ENCODE measurements at places on chromosomes 4 and X. TPM values are rescaled to one million over a fixed set of nuclear protein-coding genes. Genes with fewer than 3 reads are reported as not detected.
A peak's percentile ranks its signal among the peaks of the same experiment; 100 is the strongest.

- DNase-seq = no peak
- H3K4me1 ChIP-seq = no peaks in the 10 kb centered on the region
- no peaks in the 10 kb centered on the region for H3K36me3 ChIP-seq
- H3K27me3 ChIP-seq = no peaks in the 10 kb centered on the region
- H3K27ac ChIP-seq = no peak overlapping the region
Observed at GRCh38 chr4:174999407-174999806, 81.2 kb downstream of the ADAM29 start.

GRCh38 chrX:109614951-109615350 lies 10.0 kb downstream of the KCNE5 start:
- H3K36me3 ChIP-seq = no peaks in the 10 kb centered on the region
- no peaks in the 10 kb centered on the region for H3K4me1 ChIP-seq
- no peak for DNase-seq
- H3K27ac ChIP-seq = no peak overlapping the region
- H3K27me3 ChIP-seq = no peaks in the 10 kb centered on the region

DNA sequence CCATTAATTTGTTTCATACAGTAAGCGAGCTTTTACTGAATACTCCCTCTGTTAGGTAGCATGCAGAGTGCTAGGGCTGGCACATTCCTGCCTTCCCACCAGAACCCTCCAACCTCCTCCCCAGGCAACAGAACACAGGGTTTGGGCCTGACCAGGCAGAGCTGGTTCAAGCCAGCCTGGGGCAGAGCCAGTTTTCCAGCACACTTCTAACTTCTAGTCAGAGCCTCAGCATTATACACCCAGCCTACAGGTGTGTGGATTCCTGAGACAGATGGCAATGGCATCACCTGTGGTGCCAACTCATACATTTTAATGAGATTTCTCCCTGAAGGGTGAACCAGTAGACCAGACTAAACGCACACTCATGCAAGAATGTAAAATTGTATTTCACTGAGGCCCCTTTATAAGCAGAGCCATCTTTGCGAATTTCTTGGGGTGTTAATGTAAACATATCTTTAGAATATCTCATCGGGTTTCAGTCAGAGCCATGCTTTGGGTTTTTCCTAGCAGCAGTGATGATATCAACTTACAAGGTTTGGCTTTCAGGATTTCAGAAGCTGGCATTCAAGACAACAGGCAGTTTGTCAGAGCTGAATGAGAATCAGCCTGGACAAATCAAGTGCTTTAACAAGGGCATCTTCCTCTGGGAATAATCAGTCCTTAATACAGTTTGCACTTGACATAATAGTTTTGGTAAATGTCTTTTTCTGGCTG lies 92.0 kb downstream of the GATB start:
- no peak for DNase-seq
- no peak overlapping the region for H3K4me3 ChIP-seq
- no peaks in the 10 kb centered on the region for H3K27me3 ChIP-seq
- no peaks in the 10 kb centered on the region for H3K36me3 ChIP-seq
- peaks cover 3% of the 10 kb centered on the region for H3K4me1 ChIP-seq
- no peak overlapping the region for H3K27ac ChIP-seq

DNA sequence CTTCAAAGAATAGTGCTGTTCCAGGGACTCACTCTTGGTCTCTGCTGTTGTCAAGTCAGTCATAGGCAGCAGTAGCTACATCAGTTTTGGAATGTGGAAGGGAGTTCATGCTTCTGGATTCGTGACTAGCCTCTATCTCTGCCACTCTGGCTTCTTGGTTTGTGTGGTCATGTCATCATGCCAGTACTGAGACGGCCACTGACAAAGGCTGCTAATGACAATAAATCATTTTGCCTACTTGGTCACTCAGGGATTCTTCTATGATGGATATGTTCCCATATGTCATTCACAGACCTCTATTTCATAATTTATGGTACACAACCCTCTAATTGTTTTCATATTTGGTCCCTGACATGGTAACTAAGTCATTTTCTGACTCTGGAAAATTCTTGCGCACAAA lies 450.8 kb upstream of the BOD1L1 start:
- no peaks in the 10 kb centered on the region for H3K36me3 ChIP-seq
- H3K4me1 ChIP-seq = no peaks in the 10 kb centered on the region
- no peaks in the 10 kb centered on the region for H3K27me3 ChIP-seq
- no peak overlapping the region for H3K27ac ChIP-seq
- DNase-seq = no peak

- no peak overlapping the region for H3K27ac ChIP-seq
- no peaks in the 10 kb centered on the region for H3K27me3 ChIP-seq
- H3K4me1 ChIP-seq = no peaks in the 10 kb centered on the region
- H3K4me3 ChIP-seq = no peak overlapping the region
Observed at GRCh38 chr4:66556651-66557278, 886.5 kb upstream of the EPHA5 start.

DNA sequence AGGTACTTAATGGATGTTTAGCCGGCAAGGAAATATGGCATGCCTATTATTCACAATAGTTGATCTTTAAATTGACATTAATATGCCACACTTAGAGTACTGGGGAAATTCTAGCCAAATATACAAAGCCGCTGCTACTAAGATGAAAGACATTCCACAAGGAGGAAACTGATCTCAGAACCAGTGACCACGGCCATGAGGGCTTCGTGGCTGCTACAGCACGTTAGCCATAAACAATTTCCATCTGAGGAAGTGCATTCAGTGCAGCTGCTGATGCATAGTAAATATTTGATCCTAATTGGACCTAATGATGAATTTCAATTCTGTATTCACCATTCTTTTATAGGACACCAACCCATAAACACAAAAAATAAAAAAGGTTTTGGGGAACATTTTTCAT lies 59.1 kb downstream of the SORBS2 start:
- H3K27me3 ChIP-seq = no peaks in the 10 kb centered on the region
- H3K36me3 ChIP-seq = no peaks in the 10 kb centered on the region
- no peak for DNase-seq
- no peak overlapping the region for H3K4me3 ChIP-seq
- H3K4me1 ChIP-seq = peaks cover 19% of the 10 kb centered on the region
- H3K27ac ChIP-seq = no peak overlapping the region

DNA sequence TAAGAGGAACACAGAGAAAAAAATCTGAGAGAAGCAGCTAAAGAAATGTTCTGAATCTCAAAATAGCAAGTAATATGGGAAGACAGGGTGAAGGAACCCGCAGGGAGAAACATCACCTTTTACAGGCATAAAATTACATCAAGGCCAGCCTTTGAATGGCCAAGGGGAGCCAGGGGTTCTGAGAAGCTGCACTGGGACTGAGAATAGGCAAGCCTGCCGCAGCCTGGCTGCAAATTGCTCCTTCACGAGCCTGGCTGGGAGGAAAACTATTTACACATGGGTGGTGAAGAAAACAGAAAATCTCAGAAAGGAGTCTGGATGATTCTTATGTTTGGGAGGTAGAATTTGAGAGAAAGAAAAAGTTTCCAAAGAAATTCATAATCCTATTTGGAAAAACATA lies 74.5 kb upstream of the QRFPR start:
- H3K36me3 ChIP-seq = no peaks in the 10 kb centered on the region
- H3K27ac ChIP-seq = no peak overlapping the region
- no peaks in the 10 kb centered on the region for H3K27me3 ChIP-seq
- H3K4me3 ChIP-seq = no peak overlapping the region

- DNase-seq = no peak
- H3K27ac ChIP-seq = no peak overlapping the region
- no peak overlapping the region for H3K4me3 ChIP-seq
- no peaks in the 10 kb centered on the region for H3K27me3 ChIP-seq
- no peaks in the 10 kb centered on the region for H3K4me1 ChIP-seq
Observed at GRCh38 chrX:1511829-1512228, 25.2 kb downstream of the P2RY8 start.

GRCh38 chr4:57548856-57549255 lies 438.7 kb upstream of the IGFBP7 start:
- H3K4me1 ChIP-seq = no peaks in the 10 kb centered on the region
- DNase-seq = no peak

DNA sequence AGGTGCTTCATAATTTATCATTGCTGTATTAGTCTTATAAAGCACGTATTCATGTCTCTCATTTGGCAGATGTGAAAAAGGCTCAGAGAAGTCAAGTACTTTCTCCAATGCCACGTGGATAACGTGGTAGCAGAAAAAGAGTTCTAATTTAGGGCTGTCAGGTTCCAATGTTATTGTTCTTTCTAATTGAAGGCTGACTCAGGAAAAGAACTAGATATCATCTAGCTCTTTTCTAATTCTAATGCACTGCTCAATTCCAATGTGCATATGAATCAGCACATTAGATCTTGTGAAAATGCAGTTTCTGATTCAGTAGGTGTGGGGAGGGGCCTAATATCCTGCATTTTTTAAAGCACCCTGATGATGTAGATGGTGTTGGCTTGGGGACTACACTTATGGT lies 22.8 kb downstream of the AGA start:
- no peak for DNase-seq
- no peak overlapping the region for H3K4me3 ChIP-seq
- no peaks in the 10 kb centered on the region for H3K27me3 ChIP-seq
- H3K27ac ChIP-seq = no peak overlapping the region

DNA sequence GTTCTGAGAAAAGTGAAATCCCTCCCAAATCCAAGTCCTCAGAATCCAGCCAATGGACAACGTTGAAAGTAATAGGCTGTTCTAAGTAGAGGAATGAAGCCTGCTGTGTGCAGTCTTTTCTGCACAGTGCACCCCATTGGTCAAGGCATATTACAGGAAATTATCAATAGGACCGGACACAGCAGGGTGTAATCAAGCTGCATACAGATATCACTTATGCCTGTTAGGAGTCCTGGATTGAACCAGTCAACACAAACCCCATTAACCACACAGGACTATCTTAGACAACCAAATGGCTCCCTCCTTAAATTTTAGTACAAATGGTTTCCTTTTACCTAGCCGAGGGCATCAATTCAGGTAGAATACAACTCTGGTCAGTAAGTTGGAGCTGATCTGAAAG lies 34.2 kb upstream of the MAGEA8 start:
- H3K27me3 ChIP-seq = no peaks in the 10 kb centered on the region
- no peak for DNase-seq
- no peaks in the 10 kb centered on the region for H3K36me3 ChIP-seq
- H3K27ac ChIP-seq = no peak overlapping the region
- H3K4me3 ChIP-seq = no peak overlapping the region

GRCh38 chr4:80126435-80126834 lies 53.4 kb upstream of the ANTXR2 start:
- H3K4me1 ChIP-seq = no peaks in the 10 kb centered on the region
- H3K36me3 ChIP-seq = no peaks in the 10 kb centered on the region
- H3K4me3 ChIP-seq = no peak overlapping the region
- no peak overlapping the region for H3K27ac ChIP-seq

GRCh38 chrX:129614481-129615255 lies 40.1 kb downstream of the APLN start:
- no peak overlapping the region for H3K27ac ChIP-seq
- H3K4me1 ChIP-seq = no peaks in the 10 kb centered on the region
- no peak for DNase-seq
- H3K27me3 ChIP-seq = no peaks in the 10 kb centered on the region
- H3K4me3 ChIP-seq = no peak overlapping the region
- no peaks in the 10 kb centered on the region for H3K36me3 ChIP-seq

DNA sequence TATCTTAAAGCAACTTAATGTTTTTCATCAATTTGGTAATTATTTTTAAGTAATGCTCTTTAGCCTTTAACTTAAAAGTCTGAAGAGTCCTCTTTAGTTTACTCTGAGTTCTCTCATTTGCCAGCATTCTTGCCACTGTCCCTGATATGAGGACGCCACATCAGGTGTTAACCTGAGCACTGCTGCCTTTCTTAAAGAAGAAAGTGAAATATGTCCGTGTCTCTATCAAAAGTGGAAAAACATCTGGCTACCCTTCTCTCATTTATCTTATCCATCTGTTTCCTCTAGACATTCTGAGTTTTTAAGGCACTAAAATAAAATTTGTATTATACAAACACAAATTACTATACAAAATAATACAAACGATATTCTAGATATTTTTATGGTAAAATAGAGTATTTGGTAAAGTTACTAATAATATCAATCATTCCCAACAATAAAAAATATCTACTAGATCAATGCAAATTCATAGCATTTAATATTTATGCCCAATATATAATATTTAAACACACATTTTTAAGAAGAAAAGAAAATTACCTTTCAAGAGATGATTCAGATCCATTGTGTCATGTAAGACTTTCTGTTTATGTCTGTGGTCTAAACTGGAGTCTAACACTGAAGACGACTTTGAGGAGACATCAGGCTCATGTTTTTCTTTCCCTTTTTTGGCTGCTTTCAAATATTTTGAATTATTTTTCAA lies 14.0 kb downstream of the CFAP97 start:
- no peaks in the 10 kb centered on the region for H3K27me3 ChIP-seq
- H3K36me3 ChIP-seq = peaks cover 3% of the 10 kb centered on the region
- no peaks in the 10 kb centered on the region for H3K4me1 ChIP-seq
- DNase-seq = no peak
- H3K27ac ChIP-seq = no peak overlapping the region
- H3K4me3 ChIP-seq = no peak overlapping the region

- no peaks in the 10 kb centered on the region for H3K4me1 ChIP-seq
- no peak for DNase-seq
- no peak overlapping the region for H3K27ac ChIP-seq
- no peak overlapping the region for H3K4me3 ChIP-seq
Observed at GRCh38 chr4:14990484-14990883, 11.8 kb upstream of the CPEB2 start.

- H3K4me1 ChIP-seq = no peaks in the 10 kb centered on the region
- H3K27ac ChIP-seq = no peak overlapping the region
- no peaks in the 10 kb centered on the region for H3K36me3 ChIP-seq
- no peak for DNase-seq
- H3K27me3 ChIP-seq = no peaks in the 10 kb centered on the region
Observed at GRCh38 chrX:78796916-78797315, 49.4 kb downstream of the LPAR4 start.

GRCh38 chrX:41332408-41333002 lies 1.5 kb upstream of the DDX3X start:
- H3K4me3 ChIP-seq = no peak overlapping the region
- H3K36me3 ChIP-seq = no peaks in the 10 kb centered on the region
- peak overlapping the region; percentile 100 for H3K27ac ChIP-seq
- H3K27me3 ChIP-seq = no peaks in the 10 kb centered on the region

- no peaks in the 10 kb centered on the region for H3K27me3 ChIP-seq
- H3K4me3 ChIP-seq = peak overlapping the region; percentile 52
- H3K4me1 ChIP-seq = peaks cover 17% of the 10 kb centered on the region
- no peaks in the 10 kb centered on the region for H3K36me3 ChIP-seq
Observed at GRCh38 chr4:153683763-153684181, 308 bp upstream of the TLR2 start.

- H3K27ac ChIP-seq = no peak overlapping the region
- H3K4me3 ChIP-seq = no peak overlapping the region
Observed at GRCh38 chr4:137521053-137521452, 11.2 kb downstream of the PCDH18 start.

The FAM241A gene
- 2.0 TPM for total RNA-seq

The STIM2 gene
- 53.4 TPM for total RNA-seq

The FATE1 gene
- not detected for total RNA-seq

The RPA4 gene
- 2.9 TPM for total RNA-seq

The NPY2R gene
- under 0.01 TPM for total RNA-seq

The SPANXD gene
- not detected for total RNA-seq

The SPACA5 gene
- not detected for total RNA-seq

The PLXNB3 gene
- total RNA-seq = 4.2 TPM

The MAGEC2 gene
- not detected for total RNA-seq

The BST1 gene
- 1.6 TPM for total RNA-seq
